Stimulated activated naive CD8-positive, alpha-beta T cell treated with anti-CD3 and anti-CD28 coated beads, Interleukin-15, Interleukin-2, amounts not matched to agents 100 U/mL and 50 U/mL, for 24 hours (primary cell): ENCODE measurements at places on chromosomes 3 and 15.

- no peak for DNase-seq
Observed at GRCh38 chr3:111901637-111902036, 42.6 kb downstream of the PHLDB2 start.

- DNase-seq, result no peak
Observed at GRCh38 chr15:42367041-42367440, 7.7 kb downstream of the CAPN3 start.

DNA sequence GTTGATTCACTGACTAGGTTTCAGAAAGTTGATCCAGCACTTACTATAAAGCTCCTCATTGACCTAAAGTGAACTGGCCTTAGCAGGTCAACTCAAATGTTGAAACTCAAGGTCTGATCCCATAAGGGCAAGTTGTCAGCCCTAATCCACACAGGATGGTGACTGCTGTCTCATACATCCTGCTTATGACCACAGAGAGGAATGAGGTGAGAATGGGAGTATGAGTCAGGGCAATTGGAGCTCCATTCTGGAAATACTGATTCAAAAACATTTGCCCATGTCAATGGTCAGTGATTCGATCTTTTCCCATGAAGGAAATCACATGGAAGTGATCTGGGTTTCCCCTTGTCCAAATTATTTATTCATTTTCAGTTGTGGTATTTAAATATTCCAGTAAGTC lies 78.7 kb downstream of the ZNF385D start:
- DNase-seq, result no peak

GRCh38 chr15:64004587-64004986 lies 41.7 kb downstream of the DAPK2 start:
- DNase-seq, result no peak

- no peak for DNase-seq
Observed at GRCh38 chr15:38750786-38751185, 186.2 kb upstream of the RASGRP1 start.
